ENCODE measurements at places on chromosomes 16 and 17. TPM values are rescaled to one million over a fixed set of nuclear protein-coding genes. Genes with fewer than 3 reads are reported as not detected.

- H3K27ac ChIP-seq, result no peak overlapping the region
- peaks cover 4% of the 10 kb centered on the region for H3K4me1 ChIP-seq
- H3K36me3 ChIP-seq, result no peaks in the 10 kb centered on the region
- no peaks in the 10 kb centered on the region for H3K27me3 ChIP-seq
- H3K4me3 ChIP-seq, result no peak overlapping the region
These were observed 76.3 kb downstream of the USP32 start for GRCh38 chr17:60315650-60316049.

DNA sequence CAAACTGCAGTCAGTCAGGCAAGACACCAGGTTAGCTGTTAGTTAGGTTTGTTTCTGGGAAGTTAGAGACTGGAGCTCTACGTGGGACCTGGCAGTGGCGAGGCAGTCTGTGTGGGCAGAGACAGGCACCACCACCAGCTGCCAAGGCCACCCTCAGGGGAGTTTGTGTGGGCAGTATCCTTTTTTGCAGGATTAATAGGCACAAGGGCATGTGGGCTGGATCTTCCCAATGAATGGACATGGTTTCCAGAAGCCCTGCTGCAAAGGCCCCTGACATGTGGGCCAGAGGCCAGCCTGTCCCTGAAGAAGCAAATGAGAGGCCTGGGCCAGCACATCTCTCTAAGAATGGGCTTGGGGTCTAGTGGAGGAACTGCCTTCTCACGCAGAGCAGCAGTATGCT lies 19.2 kb upstream of the SREBF1 start:
- peaks cover 43% of the 10 kb centered on the region for H3K4me1 ChIP-seq
- H3K27me3 ChIP-seq, result no peaks in the 10 kb centered on the region
- no peak overlapping the region for H3K27ac ChIP-seq
- DNase-seq, result no peak

DNA sequence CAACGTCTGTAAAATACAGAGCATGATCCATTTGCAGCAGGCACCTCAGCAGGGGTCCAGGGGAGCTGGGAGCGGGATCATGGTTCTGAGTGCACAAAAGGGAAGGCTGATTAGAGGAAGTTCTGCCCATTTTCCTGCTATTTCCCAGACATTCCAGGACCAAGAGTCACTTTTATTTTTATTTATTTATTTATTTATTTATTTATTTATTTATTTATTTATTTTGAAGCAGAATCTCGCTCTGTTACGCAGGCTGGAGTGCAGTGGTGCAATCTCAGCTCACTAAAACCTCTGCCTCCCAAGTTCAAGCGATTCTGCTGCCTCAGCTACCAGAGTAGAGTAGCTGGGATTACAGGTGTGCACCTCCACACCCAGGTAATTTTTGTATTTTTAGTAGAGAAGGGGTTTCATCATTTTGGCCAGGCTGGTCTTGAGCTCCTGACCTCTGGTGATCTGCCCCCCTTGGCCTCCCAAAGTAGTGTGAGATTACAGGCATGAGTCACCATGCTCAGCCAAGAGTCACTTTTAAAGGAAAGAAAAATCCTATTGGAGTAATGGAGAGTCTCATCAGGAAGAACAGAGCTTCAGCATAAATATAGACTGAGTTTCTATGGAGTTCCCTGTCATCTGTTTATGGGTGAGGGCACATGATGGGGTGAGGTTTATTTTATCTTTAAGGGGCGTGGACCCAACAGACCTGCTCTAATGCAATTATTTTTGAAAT lies 355.2 kb downstream of the HAPSTR1 start:
- no peak overlapping the region for H3K27ac ChIP-seq
- no peaks in the 10 kb centered on the region for H3K36me3 ChIP-seq
- H3K27me3 ChIP-seq, result no peaks in the 10 kb centered on the region
- H3K4me3 ChIP-seq, result no peak overlapping the region
- H3K4me1 ChIP-seq, result no peaks in the 10 kb centered on the region

DNA sequence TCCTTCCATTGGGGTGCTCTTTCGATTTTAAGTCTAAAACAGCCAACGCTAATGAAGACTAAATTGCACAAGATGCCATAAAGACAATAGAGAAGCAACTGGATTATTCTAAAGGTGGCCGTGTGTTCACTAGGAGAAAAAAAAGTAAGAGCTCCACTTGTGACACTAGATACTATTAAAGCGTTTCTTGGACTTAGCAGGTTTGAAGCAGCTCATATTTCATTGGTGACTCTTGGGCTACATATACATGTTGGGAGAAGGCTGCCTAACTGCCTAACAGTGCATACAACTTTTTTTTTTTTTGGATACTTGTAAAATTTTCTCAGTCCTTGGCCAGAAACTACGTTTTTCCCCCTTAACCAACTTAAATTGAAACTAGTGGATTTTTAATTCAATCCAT lies 111.8 kb upstream of the NOG start:
- H3K4me1 ChIP-seq, result no peaks in the 10 kb centered on the region
- no peaks in the 10 kb centered on the region for H3K36me3 ChIP-seq
- no peak for DNase-seq
- H3K4me3 ChIP-seq, result no peak overlapping the region

Gene CBFA2T3
- 10.4 TPM for total RNA-seq

Data from esophagus muscularis mucosa (tissue), 4 donors.